ENCODE measurements at places on chromosomes 6 and 20.

- DNase-seq, result no peak
Observed at GRCh38 chr6:151822252-151823111, 15.0 kb downstream of the ESR1 start.

DNA sequence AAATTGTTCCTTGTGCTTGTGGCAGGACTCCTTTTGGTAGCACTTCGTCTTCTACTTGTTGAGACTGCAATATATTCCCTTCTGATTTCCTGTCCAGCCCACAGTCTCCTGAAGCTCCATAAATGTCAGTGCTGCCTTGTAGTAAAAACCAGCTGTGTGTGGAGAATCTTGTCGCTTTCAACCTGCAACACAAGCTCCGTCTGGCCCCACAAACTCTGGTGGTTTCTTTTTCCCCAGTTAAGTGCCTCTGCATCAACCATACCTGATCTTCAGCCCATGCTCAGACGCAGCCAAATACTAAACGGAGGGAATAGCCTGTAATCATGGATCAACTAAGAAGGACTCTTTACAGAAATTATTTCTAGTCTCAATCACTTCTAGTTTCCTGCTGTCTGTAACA lies 1133.3 kb upstream of the ADGRB3 start:
- DNase-seq, result no peak

DNA sequence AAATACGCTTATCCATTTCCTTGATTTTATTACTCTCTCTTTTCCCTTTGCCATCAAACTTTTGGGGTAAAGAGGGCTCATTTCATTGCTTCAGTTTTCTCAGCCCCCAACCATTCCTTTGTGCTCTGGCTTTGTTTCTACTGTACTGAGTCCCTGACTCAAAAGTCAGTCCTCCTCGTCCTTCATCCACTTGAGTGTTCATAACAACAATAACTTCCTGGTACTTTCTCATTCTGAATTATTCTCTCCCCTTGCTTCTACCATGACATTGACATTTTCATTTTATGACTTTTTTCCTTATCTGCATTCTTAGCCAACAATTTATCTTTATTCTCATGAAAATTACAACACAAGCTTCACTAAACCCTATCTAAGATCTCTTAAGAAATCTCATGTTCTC lies 911 bp downstream of the ENPP3 start:
- DNase-seq, result no peak

DNA sequence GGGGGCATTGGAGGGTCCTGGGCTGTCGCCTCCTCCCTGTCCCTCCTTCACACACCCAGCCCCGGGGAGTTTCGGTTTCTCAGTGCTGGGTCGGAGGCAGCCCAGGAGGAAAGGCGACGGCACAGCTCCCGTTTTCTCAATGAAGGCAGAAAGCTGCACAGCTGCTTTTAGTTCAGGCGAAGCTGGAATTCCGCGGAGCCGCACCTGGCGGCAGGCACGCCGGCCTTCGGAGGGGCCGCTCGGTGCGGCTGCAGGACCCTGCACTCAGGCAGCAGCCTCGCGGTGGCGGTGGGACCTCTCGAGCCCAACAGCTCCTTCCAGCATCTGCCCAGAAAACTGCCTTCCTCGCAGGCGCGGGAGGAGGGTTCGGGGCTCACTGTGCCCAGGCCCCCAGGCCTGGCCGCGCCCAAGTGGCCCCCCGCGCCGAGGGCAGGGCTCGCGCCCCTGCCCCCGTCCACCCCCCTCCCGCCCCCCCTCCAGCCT lies 4.6 kb downstream of the FOXQ1 start:
- no peak for DNase-seq

GRCh38 chr6:126112171-126112632 lies 125.9 kb downstream of the TRMT11 start:
- DNase-seq, result no peak

DNA sequence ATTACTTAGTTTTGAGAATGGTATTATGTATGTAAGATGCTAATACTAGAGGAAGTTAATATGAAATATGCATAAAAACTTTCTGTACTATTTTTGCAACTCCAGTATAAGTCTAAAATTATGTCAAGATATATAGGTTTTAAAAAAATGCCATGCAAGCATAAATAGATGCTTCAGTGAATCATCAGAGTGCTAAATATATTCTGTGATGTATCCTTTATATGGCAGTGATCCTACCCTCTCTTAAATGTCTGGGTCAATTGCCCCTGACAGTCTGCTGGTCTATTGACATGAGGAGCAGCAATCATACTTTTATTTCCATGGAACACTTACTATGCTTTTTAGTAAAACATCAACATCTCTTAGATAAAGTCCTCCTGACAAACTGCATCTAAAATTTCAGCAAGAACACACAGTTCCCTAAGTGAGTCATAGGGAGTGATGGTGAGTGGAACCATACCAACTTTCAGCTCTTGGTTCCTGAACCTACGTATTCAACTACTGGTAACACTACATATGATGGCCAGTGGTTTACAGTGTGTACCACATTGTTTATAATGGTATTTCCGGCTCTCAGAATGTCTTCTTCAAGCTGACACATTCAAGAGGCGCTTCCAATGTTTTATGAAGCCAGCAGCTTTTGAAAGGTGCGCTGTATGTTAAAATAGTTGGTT lies 928.7 kb upstream of the GJE1 start:
- DNase-seq, result no peak

GRCh38 chr20:59667131-59667530 lies 62.8 kb downstream of the PHACTR3 start:
- DNase-seq, result no peak

- DNase-seq, result no peak
Observed at GRCh38 chr6:111959766-111960165, 86.5 kb upstream of the FYN start.

DNA sequence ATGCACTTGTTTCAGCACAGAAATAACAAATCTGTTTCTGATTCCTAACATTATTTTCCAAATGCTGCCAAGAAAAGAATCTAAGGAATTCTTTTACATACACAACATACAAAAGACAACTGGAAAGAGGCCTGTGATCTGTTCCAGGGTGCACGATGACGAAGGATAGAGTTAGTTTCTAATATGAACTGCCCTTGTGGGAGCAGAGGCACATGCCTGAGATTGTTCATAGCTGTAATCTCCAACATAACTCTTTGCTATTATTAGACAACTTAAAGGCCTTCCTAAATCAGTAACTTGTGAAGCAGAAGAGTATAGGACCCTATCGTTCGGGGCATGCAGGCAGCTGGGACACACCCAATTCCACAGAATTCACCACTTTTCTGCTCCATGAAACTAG lies 41.2 kb upstream of the NHSL1 start:
- no peak for DNase-seq

- no peak for DNase-seq
Observed at GRCh38 chr6:45727228-45727627, 288.4 kb downstream of the CLIC5 start.

DNA sequence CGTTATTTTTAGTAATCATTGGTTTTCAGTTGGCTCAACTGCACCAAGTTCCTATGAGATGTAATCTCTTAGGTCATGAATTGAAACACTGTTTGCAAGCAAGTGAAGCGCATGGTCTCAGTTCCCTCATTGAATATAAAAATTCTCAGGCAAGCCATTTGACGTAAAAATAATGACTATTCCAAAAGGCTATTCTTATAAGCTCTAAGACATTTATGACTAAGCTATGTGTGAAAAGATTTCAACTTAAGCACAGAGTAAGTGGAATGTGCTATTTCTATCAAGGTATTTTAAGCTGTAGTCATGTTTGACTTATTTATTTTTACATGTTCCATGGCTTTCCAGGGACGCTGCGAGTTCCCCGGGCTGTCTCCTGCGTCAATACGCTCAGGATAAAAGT lies 248.5 kb downstream of the THBS2 start:
- no peak for DNase-seq

- no peak for DNase-seq
Observed at GRCh38 chr20:46764068-46764467, 54.6 kb downstream of the SLC2A10 start.

GRCh38 chr20:8094850-8095249 lies 37.2 kb upstream of the PLCB1 start:
- no peak for DNase-seq

DNA sequence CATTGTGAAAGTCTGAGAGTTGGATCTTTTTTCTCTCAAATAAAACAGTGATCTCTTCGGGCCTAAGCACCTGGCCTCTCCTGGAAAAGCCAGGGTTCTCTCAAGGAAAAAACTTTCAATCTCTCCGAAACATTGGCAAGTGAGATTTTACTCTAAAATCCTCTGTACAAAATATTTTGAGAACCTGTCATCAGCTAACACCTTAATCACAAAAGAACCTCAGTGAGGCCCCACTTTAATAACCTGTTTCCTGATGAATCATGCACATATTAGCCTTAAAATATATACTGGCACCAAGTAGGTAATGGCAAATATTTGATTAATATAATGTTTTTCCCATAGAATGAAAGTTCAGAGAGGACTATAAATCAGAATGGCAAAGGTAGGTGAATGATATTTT lies 177.9 kb downstream of the FRK start:
- DNase-seq, result no peak

Measured in left renal pelvis (tissue), 4 donors.